ENCODE measurements at places on chromosomes 5 and 9.

DNA sequence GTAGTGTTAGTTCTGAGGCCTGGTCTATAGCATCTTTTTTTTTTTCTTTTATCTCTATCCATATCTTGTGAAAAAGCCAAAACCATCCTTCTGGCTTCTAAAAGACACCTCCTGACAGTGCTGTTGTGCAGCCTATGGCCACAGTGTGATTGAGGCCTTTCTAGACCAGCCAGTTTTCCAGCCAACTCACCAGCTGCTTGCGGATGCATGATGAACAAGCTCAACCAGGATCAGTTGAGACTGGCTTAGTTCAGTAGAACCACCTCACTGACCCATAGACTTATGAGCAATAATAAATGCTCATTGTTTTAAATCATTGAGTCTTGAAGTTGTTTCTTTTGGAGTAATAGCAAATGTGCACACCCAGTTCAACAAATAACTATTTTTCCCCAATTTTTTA lies 296.9 kb downstream of the FAM170A start:
- no peak for DNase-seq

- no peak for DNase-seq
Observed at GRCh38 chr5:56589481-56589860, 225.9 kb upstream of the MAP3K1 start.

DNA sequence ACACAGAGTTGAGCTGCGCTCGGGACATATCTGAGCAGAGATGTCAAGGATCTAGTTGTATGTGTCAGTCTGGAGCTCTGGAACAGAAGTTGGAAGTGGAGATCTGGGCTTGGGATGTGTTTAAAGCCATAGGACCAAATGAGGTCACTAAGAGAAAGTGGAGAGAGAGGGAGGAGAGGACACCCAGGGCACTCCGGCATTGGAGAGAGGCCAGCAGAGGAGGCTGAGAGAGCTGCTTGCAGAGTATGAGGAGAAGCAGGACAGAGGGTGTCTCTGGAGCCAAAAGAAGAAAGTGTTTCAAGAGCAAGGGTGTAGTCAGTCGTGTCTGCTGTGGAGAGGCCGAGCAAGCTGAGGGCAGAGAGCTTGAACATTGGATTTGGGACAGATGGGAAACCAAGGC lies 34.7 kb downstream of the ARHGEF37 start:
- no peak for DNase-seq

DNA sequence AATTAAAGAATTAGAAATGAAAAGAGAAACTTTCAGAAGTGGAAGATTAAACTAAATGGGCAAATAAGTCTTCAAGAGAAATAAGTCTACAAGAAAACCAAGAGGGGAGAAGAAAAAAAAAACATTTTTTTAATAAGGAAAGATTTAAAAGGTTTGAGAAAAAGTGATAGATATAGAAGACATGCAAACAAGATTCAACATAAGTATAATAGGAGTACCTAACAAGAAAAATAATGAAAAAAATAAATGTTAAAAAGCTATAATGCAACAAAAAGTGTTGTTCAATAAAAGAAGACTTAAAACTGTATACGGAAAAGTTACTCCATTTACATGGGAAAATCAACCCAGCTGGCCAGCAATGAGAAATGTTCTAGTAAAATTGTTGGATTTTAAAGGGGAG lies 42.6 kb downstream of the PTPDC1 start:
- no peak for DNase-seq

Data from D341Med (cell line).